ENCODE measurements at places on chromosomes 12 and 14.

GRCh38 chr12:24244801-24245200, 295.3 kb upstream of the SOX5 start:
- DNase-seq, result no peak

DNA sequence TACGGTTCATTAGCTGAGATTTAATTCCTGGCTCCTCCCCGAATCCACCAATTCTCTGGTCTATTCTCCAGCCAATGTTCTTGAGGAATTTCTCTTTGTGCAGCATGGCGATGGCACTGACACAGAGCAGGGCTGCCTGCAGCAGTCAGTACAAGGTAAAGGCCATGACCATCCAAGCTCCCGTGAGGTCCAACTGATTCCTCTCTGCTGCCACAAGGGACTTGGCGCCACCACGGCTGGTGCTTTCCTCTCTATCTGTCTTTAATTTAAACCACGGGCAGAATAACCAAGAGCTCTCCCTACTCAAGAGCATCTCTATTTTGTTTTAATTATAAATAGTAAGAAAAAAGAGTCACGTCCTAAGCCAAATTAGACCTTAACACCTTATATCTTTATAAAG, 12.1 kb downstream of the TMEM116 start:
- DNase-seq, result no peak

DNA sequence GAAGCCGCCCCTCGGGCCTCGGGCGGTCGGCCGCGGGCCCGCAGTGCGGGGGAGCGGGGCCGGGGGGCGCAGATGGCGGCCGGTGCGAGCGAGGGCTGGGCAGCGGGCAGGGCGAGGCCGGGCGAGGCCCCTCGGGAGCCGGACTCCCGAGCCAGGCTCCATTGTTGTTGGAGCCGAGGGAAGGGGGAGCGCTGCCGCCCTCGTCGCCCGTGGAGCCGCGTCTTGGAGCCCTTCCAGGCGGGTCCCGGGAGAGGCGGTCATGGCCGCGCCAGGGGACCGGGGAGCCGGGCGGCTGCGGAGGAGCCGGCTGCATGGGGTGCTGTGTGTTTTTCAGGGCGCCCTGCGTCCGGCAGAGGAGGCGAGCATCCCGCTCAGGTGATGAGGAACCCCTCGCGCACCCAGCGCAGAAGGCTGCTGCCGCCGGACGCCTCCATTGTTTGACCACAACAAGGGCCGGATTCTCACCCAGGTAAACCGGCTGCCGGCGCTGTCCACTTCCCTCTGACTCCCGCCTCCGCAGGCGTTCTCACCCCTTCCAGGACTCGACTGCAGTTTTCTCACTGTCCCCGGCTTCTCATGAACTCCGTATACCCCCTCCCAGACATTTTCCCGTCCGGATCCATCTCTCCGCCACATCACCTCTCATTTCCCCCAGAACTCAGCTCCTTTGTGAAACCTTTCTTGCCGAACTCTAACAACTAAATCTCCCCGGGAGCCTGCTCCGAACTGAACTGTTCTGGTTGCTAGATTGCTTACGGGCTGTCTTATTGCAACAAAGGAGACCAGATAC, 732 bp downstream of the ZNF664 start:
- peak; percentile 56 for DNase-seq

DNA sequence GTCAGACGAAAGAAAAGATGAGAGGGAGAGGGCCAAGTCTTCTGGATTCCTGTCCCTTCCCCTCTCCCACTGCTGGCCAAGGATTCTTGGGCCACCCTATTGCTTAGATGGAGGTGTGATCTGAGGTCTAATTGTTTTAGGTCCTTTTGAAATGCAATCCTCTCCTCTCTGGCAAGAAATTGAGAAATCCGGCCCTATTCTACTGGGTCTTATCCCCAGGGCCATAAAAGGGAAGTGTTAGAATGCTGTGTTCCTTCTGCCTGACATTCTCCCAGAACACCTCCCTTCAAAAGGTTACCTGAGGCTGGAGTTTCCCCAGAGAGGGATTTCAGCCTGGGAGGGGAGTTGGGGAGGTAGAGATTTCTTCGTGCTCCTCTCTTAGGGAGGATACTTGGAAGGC, 4.4 kb downstream of the WNT5B start:
- DNase-seq, result no peak

GRCh38 chr14:84351646-84352045, 1178.3 kb upstream of the FLRT2 start:
- no peak for DNase-seq
